Brain (organoid and tissue), 16 donors: ENCODE measurements at places on chromosomes 13 and 19. TPM values are rescaled to one million over a fixed set of nuclear protein-coding genes. Genes with fewer than 3 reads are reported as not detected.
A peak's percentile ranks its signal among the peaks of the same experiment; 100 is the strongest.

PGLYRP1 gene
- polyA plus RNA-seq, result not detected

IGFLR1 gene
- 11.2 TPM for polyA plus RNA-seq

KIR3DL3 gene
- not detected for polyA plus RNA-seq

DNA sequence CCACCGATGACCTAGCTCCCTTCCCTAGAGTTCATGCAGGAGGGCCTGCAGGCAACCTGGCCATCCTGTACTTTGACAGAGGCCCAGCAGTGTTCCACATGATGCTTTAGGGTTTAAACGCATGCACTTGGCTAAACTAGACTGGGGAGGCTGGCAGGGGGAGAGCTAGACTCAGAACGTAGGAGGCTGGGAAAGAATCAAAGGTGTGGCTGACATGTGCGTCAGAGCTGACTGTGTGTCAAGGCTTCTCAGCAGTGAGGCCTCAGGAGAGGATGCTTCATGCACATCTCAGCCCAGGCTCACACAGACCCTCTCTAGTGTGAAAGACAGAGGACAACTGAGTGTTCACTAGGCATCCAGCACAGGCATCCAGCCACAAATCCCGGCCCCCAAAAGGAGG lies 28.7 kb downstream of the DNMT1 start:
- DNase-seq, result no peak

DNA sequence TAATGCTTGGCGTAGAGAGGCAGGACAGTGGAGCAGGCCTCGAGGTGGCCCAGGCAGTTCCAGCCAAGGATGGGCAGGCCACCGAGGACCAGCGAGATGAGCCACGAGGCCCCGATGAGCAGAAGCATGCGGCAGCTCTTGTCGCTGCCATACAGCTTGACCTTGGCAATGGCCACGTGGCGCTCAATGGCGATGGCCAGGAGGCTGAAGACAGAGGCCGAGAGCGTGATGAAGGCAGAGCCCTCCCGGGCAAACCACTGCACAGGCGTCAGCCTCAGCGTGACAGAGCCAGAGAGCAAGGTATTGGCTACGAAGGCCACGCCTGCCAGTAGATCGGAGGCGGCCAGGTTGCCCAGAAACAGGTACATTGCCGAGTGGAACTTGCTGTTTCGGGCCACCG lies 6.8 kb downstream of the S1PR2 start:
- DNase-seq, result no peak

GRCh38 chr13:45278096-45278645 lies 62.8 kb downstream of the TPT1 start:
- DNase-seq, result peak; percentile 25

GRCh38 chr13:73657821-73658540 lies 476.2 kb downstream of the KLF12 start:
- peak; percentile 24 for DNase-seq

- DNase-seq, result no peak
Observed at GRCh38 chr19:34269081-34269480, 14.7 kb downstream of the GARRE1 start.

DNA sequence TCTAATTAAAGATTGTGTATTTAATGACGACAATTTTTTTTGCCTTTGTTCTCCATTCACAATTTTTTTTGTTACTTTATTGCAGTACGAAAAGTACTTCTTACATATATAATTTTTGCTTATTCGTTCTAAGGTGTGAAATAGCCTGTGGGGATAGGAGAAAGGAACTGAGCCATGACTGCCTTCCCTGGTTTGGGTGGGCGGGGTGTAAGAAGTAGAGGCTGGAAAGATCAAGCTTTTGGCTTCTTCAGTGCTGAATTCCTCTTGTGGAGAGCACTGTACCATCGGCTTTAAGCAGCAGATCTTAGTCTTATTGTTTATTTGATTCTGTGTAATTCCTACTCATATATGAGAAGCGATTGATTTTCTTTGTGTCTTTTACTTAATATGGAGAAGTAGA lies 115.8 kb downstream of the NBEA start:
- no peak for DNase-seq

- peak; percentile 86 for DNase-seq
Observed at GRCh38 chr13:57630661-57631595, 616 bp upstream of the PCDH17 start.
